ENCODE measurements at places on chromosomes 1 and 21. TPM values are rescaled to one million over a fixed set of nuclear protein-coding genes. Genes with fewer than 3 reads are reported as not detected.

Gene LMOD1
- total RNA-seq: 15.1 TPM

Gene MEX3A
- 6.8 TPM for total RNA-seq

Gene KCNJ9
- total RNA-seq: not detected

Gene PLA2G2D
- total RNA-seq: not detected

Gene ZNF683
- total RNA-seq: not detected

Gene CTNNBIP1
- total RNA-seq: 32.4 TPM

Gene NBPF6
- total RNA-seq: not detected

Gene FCGR3B
- total RNA-seq: 2.6 TPM

Gene S100A5
- not detected for total RNA-seq

Gene KCNE1
- total RNA-seq: 0.52 TPM

Gene VANGL2
- total RNA-seq: 2.1 TPM

Gene DYNLT4
- total RNA-seq: not detected

Gene LIPI
- total RNA-seq: not detected

Gene RGS8
- not detected for total RNA-seq

Gene ZNF593OS
- not detected for total RNA-seq

Gene DMBX1
- not detected for total RNA-seq

Gene LYPD8
- not detected for total RNA-seq

Measured in skeletal muscle tissue (tissue), 5 donors.